ENCODE measurements at places on chromosomes 6 and 20.

DNA sequence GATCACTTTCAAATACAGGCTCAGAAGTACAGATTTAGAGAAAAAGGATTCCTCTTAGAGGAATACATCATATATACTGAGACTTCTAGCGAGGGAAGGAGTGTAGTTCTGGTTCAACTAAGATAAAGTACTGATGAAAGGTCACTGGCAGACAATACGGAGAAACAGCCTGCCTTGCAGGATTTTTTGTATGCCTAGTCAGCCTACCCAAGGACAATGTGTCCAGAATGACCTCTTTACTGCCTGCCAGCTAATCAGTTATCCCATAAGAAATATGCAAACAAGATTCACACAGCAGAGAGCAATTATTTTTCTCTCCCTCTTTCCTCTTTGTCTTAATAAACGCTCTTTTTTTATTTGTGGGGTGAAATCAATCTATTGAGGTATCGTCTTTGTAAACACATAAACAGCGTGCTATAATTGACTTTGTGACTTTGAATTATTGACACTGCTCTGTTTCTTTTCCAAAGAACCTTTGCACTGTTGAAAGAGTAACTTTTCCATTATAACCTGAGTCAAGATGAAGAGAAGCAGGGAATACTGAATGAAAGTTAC is 1.4 kb upstream of the TSPYL4 start:
- DNase-seq: no peak

DNA sequence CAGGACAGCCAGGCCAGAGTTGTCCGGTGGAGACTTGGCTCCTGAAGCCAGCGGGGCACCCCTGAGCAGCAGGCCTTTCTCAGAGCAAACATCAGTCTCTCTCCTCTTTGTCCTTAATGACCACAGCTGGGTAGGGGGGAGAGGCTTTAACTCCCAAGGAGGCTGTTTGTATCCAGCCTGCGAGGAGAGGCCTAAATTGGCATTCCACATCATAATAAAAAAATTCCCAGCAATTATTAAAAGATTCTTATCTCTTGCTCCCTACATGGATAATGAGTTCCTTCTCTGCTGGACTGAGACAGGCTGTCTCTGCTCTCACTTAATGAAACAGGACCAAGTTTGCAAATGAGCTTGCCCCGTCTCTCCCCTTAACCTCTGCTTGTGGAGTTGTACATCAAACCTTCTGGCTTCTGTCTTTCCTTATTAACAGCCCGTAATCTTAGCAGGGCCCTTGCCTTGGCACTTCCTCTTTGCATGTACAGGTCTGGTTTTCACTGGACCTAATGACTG is 838.2 kb downstream of the MAFB start:
- no peak for DNase-seq

GRCh38 chr6:21524201-21524600 is 69.3 kb upstream of the SOX4 start:
- no peak for DNase-seq

GRCh38 chr6:84685983-84686584 is 78.3 kb downstream of the TBX18 start:
- peak; percentile 39 for DNase-seq

GRCh38 chr20:60955706-60956105 is 296.4 kb upstream of the CDH4 start:
- DNase-seq: no peak

DNA sequence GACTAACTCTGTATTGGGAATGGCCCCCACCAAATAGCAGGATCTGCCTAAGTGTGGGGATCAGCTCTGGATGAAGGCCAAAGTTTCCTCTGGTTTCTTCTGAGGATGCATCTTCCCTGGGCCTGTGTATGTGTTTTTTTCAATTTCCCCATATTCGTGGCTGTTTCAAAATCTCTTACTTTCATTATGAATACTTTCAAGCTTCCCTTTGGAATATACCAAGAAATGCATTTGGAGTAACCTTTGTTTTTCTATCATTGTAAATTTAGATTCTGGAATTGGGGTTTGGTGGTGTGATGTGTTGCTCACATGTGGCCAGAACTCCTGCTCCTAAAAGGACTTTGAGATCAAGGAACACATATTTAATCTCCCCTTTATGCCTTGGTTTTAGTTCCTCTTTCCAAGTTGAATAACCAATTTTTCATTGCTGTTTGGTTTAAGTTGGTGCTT is 8.4 kb downstream of the ENTPD6 start:
- no peak for DNase-seq

DNA sequence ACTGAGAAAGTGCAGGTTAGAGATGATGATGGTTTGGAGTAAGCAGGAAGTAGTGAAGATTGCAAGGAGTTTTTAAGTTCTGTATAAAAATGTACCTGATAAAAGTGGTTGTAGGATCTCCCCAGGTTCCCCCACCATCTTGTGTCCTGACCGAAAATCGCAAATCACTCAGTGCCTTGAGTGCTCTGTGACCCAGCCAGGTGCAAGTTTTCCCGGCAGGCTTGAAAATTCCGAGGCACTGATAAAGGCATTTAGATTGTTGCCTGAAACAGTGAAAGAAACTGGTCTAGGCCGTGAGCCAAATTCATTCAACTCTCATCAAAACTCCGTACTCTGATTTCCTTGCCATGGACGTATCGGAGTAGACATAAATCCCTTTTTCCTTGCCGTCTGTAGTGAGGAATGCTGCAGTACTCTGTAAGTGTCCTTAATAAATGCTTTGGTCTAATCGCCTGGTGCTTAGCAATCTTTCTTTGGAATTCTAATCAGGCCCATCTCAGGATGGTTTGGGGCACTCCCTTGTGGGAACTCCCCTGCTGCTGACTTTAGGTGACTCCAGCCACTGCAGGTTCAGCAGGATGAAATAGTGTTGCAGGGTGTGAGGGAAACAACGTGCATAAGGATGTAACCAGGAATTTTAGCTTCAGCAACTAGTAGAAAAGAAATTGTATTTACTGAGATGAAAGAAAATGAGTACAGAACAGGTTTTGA is 1199.8 kb upstream of the MAP3K7 start:
- DNase-seq: no peak

GRCh38 chr6:24408719-24409410 is 6.1 kb downstream of the MRS2 start:
- DNase-seq: no peak
